Activated naive CD4-positive, alpha-beta T cell (primary cell): ENCODE measurements at places on chromosomes 7 and 10.

DNA sequence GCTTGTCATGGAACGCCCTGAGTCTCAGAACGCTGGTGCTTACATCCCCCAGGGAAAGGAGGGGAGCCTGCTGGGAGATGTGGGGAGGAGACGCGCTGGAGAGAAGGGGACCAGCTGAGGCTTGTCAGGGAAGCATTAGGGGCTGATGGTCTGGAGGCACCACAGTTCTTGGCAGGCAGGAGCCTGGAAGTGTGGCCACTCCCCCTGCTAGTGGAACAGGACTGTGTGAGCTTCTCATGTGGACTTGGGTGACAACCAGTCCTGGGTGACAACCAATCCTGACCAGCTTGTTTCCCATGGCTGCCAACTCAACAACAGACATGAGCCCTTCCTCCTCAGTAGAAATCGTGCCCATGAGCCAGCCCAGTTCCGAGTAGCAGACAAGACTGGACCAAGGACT is 87.8 kb downstream of the SPDYE5 start:
- DNase-seq: no peak

DNA sequence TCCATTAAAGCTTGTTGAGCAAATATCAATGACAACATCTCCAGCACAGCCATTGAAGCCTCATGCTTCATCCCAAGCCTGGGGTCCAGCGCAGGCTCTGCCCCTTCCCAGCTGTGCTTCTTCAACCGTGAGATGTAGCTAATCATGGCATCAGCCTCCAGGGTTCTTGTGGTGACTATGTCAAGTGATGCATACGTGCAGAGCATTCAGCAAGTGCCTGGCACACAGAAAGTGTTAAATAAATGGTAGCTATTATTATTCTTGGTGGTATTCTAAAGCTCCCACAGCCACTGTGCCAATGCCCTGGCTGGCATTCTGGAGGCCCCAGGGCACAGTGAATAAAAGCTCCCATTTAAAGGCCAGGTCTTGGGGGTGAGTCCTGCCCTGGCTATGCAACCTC is 146.6 kb downstream of the WDR11 start:
- no peak for DNase-seq

- DNase-seq: no peak
Observed at GRCh38 chr10:57897611-57898010, 370.1 kb downstream of the IPMK start.

DNA sequence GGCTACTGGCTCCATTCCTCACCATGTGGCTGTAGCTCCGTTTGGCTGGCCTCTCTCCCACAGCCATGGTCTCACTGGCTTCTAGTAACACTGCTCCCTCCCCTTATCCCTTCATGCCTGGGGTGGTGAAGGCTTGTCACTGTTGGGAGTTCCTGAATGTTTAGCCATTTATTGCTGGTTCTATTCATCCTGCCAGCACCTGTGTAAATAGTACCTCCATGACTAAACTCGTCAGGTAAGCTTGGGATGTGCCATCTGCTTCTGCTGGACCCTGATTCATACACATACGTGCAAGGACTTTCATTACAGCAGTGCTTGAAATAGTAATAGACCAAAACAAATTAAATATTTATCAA is 61.6 kb downstream of the CCDC71L start:
- no peak for DNase-seq

DNA sequence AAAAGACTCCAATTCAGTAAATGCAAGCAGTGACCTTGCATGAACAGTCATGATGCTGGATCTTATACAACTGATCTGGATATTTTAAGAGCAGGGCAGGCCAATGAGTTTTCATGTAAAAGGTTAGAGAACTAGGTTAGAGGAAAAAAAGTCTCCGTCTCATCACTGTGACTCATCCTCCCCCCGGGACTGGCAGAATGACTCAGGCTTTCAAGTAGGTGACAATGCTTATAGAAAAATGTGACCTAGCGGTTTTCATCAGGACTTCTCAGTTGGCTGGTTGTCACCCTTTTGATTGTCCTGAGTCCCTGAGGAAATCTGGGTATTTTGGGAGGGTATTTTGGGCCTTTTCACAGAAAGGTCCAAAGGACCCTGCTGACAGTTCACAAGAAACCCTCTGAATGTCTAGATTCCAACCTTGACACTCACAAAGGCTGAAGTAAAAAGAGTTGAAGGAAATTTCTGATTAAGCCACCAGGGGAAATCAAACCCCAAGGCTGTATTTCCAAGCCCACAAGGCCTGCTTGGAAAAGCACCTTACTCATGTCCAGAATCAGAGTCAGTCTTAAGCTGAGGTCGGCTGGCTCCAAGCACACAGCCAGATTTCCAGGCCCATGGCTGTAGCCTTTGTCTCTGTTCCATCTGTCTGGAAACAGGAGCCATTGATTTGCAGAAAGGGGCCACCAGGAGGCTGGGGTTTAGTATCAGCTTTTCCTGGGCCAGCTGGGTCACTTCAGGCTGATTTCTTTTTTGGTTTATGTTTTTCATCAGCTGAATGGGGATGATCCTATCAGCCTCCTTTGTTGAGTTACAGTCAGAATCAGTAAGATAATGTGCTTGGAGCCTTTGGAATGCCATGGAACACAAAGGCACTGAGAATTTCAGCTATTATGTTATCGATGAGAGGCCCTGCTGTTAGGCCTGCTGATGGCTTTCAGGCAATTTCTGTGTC is 226.4 kb upstream of the HABP2 start:
- no peak for DNase-seq

DNA sequence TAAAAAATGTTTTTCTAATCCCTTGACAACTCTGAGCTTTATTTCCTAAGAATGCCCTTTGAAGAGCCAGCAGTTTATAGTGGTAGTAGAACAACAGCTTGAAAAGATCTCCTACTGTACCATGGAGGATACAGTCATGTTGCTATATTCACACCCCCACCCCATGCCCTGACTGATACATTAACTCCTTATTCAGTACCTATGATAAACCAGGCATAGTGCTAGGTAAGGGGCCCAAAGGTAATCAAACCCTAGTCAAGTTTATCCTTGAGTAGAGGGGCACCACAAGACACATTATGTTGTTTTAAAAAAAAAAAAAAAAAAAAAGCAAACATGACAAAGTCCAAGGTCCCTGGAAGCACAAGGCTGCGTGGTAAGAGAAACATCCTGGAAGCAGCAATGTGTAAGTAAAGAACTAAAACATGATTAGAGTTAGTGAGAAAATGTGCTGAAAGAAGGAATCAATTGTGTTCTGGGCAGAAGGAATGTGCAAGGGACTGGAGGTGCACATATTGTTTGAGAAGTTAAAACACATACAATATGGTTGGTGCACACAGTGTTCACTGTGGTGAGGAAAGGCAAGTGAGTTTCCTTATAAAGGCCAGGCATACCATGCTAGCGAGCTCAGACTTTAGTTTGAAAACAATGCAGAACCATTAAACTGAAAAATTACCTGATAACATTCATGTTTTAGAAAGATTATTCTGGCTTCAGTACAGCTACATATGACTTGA is 51.2 kb downstream of the PDE1C start:
- DNase-seq: no peak

- DNase-seq: no peak
Observed at GRCh38 chr10:69640196-69640980, 10.3 kb downstream of the FAM241B start.

DNA sequence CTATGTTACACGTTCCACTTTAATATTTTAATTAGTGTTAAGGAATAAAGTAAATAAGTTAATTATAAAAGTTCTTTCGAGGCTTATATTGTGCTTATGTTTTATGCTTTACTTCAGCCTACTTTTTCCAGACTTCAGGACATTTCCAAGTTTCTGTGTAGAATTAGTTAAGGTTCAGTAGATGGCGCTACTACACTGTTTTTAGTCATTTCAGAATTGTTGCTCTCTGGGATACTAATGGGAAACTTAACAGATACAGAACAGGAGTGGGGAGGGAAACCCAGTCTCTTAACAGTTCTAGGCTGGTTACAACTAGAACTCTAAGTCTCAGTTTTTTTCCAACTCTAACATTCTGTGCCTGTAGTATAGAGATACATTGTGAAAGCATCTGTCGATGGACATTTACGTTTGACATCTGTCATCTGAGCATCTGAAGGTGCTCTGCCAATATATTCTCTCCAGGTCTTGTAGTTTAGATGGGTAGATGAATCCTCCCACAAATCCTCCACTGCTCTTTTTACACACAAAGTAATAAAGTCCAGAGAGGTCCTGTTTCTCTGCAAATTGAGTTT is 56.8 kb upstream of the FAM171A1 start:
- DNase-seq: no peak

GRCh38 chr10:53864846-53865245 is 936.2 kb downstream of the PCDH15 start:
- no peak for DNase-seq

DNA sequence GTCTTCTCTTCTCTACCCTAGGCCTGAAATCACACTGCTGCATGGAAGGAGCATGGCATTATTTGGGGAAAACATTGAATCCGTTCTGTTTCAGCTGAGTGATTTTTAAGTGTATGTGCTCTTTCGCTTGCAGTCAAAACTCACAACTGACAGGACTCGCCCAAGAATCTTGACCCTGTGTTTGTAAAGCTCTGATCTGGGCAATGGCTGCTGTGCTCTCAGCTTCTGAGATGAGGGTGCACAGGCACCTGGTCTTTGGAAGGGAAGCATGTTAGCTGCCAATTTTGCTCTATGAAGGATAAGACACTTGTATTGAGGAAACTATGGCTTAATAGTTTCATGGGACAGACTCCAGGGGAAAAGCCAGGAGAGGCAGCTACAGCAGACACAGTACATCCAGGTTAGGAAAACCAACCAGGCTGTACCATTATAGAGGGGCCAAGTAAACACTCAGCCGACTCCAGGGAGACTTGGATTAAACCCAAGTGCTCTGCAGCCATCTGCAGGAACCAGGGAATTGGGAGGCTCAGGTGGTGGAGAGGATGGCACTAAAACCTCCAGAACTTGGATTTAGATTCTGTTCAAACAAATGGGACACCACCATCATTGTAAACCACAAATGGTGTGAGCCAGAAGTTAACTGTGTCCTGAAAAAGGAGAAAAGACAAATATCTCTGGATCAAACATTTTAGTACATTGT is 43.3 kb downstream of the LYZL1 start:
- no peak for DNase-seq

DNA sequence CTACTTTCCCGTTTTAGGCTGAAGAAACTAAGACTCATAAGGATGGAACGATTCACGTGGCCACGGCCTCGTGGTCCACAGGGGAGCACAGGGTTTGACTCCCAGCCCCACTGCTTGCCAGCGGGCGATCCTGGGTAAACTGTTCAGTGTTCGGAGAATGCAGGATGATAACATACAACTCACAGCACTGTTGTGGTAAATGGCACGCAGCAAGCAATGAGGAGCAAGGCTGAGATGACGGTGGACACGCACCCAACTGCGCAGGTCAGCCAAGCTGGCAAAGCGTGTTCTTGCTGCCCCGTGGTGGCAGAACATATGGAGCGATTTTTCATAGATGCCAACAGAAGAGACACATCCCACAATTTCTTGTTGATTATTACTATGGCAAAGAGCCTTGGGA is 272.7 kb downstream of the DNAJB6 start:
- no peak for DNase-seq

GRCh38 chr7:132959891-132960290 is 122.0 kb downstream of the CHCHD3 start:
- DNase-seq: no peak

GRCh38 chr7:140656548-140657515 is 15.9 kb upstream of the ADCK2 start:
- no peak for DNase-seq

GRCh38 chr7:127986581-127987521 is 44.4 kb downstream of the LRRC4 start:
- DNase-seq: no peak

GRCh38 chr7:100641860-100642533 is 645 bp upstream of the TFR2 start:
- DNase-seq: no peak

GRCh38 chr7:46424934-46425333 is 503.9 kb upstream of the IGFBP3 start:
- DNase-seq: no peak

- DNase-seq: no peak
Observed at GRCh38 chr10:123470336-123470921, 195.7 kb upstream of the GPR26 start.

GRCh38 chr10:5973069-5973468 is 4.3 kb downstream of the IL15RA start:
- DNase-seq: no peak

DNA sequence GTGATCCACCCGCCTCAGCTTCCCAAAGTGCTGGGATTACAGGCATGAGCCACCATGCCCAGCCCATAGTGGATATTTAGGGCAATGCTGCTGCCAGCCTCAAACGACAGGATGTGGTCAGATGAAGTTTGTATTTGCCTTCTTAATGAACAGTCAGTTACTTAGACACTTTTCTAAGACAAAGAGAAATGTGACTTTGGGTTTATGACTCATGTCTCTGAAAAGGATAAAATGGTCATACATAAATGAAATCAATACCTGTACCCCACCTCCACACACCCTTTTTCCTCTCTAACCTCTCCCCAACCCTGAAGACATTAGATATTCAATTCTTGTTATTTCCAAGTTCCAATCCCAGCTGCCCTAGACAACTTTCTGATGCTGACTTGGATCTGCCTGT is 109.3 kb upstream of the INSIG1 start:
- no peak for DNase-seq

GRCh38 chr10:79995979-79996634 is 47.2 kb upstream of the SFTPD start:
- no peak for DNase-seq
